ENCODE measurements at places on chromosomes 5 and 9.

DNA sequence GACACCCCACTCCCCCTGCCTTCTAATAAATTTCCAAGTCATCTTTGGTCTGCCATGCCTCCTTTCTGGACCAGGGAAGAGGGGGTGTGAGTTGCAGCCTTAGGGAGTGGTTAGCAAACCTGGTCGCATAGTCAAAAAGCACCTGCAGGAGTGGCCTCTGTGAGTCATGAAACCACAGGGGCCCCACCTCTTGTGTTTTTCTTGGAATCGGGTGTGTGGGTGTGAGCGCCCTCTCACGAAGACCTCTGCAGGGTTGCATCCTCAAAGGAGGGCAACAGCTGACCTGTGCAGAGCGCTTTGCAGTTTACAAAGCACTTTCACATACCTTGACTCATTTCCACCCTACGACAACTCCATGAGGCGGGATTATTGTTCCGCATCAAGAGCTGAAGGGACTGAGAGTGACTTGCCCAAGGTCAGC, 36.8 kb upstream of the TEX48 start:
- DNase-seq = no peak

- DNase-seq = no peak
Observed at GRCh38 chr5:116629168-116629567, 54.5 kb upstream of the SEMA6A start.

DNA sequence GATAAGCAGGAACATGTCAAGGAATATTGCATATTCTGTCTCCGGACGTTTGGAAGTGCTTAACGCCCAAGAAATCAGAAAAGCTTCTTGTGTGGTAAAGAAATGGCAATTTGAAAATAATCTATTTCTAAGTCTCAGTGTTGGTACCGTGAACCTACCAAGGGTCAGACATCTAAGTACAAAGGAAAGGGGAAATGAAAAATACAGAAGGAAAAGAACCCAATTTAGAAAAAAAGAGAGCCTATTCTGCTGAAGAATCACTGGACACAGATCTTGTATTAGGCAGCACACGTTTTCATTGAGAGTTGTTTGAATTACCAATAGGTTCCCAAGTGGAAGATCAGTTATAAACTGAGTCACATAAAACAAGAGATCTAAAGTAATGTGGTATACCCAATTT, 46.9 kb upstream of the CEP78 start:
- no peak for DNase-seq

DNA sequence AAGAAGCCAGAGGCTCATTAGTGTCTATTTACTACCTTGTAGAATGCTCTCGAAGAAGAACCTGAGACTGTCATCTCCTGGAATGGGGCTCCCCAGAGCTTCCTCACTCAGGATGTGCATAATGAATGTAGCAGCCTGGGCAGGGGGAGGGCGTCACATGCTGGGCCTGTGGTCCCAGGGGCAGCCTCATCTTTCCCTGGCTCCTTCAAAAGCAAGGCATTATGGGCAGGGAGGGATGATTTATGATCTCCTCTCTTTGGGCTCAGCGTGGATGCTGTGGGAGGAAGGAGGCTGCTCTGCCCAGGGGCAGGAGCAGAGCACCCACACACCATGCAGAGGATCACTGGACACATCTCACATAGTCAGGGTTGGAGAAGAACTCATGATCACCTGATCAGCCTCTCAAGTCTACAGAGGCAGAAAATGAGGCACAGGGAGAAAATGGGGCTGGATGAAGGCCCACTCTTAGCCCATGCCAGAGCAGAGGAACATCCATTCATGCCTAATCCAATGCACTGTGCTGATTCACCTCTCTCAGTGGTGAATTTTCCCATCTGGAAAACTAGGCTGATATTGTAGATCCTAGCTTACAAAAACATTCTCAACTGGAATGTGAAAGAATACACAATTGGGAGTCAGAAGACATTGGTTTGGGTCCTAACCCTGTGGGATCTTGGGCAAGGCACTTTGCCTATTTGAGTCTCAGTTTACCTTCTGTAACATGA, 173.7 kb downstream of the CARTPT start:
- DNase-seq = no peak

GRCh38 chr9:133628766-133629165, 7.4 kb upstream of the DBH start:
- DNase-seq = no peak

GRCh38 chr9:34994900-34995669, 5.5 kb downstream of the DNAJB5 start:
- DNase-seq = no peak

All from endothelial cell (in vitro differentiated cells).